ENCODE measurements at places on chromosomes 4 and X. TPM values are rescaled to one million over a fixed set of nuclear protein-coding genes. Genes with fewer than 3 reads are reported as not detected.
A peak's percentile ranks its signal among the peaks of the same experiment; 100 is the strongest.

GRCh38 chr4:59387759-59388758 is 1812.1 kb upstream of the ADGRL3 start:
- no peak for DNase-seq

DNA sequence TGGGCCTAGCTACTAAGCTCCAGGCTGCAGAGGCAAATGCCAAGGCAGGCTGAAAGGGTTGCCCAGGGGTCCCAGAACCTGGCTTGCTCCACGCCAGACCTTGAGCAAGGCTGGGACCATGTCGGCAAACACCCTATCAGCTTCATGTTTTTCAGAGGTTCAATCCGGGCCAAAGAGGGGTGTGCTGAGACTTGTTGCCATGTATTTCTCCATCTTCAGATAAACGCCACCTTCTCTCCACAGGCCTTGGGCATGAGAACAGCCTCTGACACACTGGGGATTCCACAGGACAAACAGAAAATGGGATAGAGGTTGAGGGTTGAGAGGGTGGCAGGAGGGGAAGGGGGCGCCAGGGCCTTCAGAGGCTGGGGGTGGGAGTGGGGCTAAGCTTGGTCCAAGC is 8.6 kb downstream of the PJA1 start:
- no peak for DNase-seq

The MAGEC1 gene
- total RNA-seq = not detected

The CASP6 gene
- 18.4 TPM for total RNA-seq

DNA sequence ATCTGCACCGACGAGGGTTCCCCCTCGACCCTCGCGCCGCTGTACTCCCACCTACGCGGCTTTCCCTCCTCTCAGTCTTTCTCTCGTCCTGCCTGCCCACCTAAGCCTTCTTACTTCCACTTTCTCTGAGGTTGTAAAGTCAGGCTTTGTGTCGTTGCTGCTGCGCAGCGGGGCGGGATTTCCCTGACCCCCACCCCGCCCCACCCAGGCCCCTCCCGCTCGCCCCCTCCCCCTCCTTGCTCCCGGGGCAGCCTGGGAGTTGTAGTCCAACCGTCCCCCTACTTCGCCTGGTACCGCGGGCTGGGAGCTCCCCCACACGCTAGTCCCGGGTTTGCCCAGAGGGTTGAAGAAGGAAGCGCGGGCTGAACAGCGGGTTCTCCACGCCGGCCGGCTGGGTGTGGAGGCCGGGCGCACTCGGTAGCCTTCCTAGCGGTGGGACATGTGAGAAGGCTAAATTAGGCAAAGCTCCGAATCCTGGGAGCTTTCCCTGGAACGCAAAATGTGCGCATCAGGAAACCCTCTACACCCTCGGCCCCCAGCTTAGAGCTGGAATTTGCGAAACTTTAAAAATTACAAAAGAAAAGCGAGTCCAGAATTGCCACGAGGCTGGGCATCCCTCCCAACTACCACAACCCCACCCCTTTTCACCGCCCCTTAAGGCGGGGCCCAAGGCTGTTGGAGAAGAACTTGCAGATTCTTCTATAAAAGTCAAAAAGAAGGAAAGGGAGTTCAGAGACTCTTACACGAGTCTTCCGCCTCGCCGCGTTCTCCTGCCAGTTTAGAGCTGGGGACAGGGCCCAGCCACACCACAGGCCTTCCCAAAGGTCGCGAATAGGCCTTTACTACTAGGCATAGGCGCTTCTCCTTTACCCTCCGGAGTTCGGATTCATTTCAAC is at the start of gene ATP11C:
ATP11C (minus strand) TSS at position 153 of the 896 bp plus-strand sequence. CDS start 1,011 bp downstream, outside the sequence.
- DNase-seq = peak; percentile 84

Data from right lobe of liver (tissue), 6 donors.